ENCODE measurements at places on chromosomes 7 and 10.

DNA sequence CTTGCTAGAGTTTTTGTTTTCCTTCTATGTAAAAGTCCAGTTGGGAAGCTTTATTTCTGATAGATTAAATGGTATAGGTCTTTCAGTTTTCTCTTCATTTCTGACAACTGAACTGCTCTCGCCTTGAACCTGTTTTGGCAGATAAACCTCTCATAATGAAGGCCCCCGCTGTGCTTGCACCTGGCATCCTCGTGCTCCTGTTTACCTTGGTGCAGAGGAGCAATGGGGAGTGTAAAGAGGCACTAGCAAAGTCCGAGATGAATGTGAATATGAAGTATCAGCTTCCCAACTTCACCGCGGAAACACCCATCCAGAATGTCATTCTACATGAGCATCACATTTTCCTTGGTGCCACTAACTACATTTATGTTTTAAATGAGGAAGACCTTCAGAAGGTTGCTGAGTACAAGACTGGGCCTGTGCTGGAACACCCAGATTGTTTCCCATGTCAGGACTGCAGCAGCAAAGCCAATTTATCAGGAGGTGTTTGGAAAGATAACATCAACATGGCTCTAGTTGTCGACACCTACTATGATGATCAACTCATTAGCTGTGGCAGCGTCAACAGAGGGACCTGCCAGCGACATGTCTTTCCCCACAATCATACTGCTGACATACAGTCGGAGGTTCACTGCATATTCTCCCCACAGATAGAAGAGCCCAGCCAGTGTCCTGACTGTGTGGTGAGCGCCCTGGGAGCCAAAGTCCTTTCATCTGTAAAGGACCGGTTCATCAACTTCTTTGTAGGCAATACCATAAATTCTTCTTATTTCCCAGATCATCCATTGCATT is 27.1 kb downstream of the MET start:
- DNase-seq = peak; percentile 86

DNA sequence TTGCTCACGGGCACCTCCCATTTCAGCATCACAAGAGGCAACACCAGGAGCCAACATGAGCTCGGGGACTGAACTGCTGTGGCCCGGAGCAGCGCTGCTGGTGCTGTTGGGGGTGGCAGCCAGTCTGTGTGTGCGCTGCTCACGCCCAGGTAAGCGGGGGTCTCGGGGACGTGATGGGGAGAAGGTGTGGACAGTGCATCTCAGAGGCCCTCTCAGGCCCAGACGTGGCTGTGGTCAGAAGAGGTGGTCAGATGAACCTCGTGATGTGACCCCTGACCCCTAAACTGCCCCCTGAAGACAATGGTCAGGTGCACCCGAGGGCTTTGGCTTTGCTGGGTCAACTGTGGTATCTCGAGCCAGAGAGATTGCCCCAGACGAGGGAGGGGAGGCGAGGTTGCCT is 6.1 kb downstream of the LAT2 start:
- DNase-seq = no peak

DNA sequence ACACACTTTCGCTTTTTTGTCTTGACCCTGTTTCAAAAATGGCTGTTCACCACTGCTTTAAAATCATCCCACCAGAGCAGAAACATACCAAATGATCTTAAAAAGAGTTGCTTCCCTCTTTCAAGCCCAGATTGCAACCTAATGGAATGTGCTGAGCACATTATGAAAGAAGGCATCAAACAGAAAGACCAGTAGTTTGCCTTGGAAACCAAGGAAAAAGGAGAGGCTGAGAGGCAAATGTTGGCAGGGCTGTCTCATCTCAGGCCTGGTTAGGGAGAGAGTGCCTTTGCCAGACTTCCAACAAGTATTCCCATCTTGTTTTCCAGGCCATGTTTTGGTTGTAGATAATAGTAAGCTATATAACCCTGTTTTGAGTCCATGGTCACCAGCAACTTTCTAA is 64.3 kb downstream of the ABCB4 start:
- no peak for DNase-seq

GRCh38 chr7:150372271-150373048 is 3.8 kb downstream of the REPIN1 start:
- no peak for DNase-seq

DNA sequence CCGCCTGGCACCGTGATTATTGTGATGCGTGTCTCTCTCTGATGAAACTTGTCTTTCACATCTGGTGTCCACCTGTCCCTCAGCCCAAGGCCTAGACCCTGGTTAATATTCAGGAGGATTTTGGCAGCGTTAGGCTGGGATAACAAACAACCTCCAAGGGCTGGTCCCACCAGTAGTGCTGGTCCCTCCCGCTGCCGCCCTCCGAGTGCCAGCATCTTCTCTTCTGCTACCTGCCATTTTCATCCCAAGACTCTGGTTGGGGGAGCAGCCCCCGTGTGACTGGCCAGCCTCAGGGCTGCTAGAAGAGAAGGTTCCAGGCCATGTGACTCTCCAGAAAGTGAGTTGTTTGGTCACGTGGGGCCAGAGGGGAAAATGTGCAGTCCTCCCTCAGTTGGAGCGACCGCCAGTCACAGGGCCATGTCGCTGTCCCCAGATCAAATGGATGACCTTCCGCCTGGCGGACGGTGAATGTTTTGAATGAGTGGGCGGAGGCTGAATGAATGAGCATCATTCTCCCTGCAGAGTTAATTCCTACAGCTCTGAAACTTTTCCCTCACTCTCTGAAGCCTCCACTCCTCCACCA is 479.9 kb upstream of the FOXK1 start:
- DNase-seq = no peak

DNA sequence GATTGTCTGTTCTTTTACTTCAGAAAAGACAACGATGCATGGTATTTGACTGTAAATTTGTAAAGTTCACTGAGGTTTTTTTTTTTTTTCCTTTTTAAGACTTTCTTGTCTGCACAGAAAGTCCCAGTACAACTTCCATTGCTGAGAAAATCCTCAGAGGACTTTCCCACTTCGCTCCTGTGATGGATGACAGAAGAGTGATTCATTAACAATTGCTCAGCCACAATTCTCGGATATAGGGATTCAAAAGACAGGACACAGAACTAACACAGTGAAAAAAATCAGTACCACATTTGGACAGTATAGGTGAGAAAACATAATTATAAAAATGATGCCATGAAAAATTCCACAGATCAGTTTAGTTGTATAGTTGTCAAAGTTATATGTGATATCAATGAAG is 48.0 kb downstream of the SEC23IP start:
- DNase-seq = no peak

DNA sequence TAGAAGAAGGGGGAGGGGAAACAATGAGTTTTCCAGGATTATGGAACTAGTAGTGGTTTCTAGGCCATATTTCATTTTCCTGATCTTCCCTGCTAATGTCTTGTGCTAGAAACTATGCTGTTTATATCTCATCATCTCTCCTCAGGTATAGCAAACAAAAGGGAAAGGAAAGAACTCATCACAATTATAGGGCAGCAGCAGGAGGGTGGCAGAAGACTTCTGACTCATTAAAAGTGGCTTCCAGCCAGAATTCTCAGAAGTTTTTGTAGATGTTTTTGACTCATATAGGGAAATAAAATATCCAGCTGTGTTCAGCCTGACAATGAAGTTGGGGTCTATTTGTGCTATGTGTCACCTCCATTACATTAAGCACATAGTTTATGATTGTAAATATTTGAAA is 6.5 kb downstream of the AHR start:
- no peak for DNase-seq

DNA sequence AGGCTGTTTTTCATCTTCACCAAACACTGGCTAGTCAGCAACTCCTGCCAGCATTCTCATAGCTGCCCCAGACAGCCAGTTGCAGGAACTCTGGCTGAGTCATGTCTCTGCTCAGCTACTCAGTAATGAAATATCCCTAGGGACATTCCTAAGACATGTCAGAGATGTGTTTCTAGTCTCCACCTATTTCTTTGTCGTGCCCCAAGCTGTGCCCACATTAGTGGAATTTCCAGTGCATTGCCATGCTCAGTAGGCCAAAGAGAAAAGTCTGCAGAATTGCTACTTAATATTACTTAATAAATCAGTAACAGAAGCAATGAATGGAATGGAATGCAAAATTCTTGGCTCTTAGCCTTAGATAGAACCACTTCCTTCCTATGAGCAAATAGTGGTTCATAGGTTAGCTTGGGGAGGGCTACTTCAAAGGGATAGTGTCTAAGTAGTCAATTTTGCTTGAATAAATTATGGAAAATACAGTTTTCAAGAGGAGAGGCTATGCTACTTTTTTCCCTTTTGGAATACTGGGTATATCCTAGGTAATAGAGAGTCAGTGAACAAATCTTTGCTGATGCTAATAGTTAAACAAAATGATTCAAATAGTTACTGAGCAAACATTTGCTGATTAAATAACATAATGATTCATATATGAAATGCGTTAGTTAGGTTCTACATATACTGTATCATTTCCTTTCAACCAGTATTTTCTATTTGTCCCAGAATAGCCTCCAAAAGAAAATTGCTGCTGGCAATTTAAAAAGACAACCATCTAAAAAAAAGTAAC is 23.6 kb upstream of the SEMA3C start:
- no peak for DNase-seq

GRCh38 chr7:51666266-51666665 is 349.7 kb upstream of the COBL start:
- DNase-seq = no peak

GRCh38 chr7:30795161-30795948 is 24.1 kb downstream of the MINDY4 start:
- no peak for DNase-seq

- DNase-seq = no peak
These were observed 17.2 kb upstream of the GPR158 start for GRCh38 chr10:25157650-25158049.

DNA sequence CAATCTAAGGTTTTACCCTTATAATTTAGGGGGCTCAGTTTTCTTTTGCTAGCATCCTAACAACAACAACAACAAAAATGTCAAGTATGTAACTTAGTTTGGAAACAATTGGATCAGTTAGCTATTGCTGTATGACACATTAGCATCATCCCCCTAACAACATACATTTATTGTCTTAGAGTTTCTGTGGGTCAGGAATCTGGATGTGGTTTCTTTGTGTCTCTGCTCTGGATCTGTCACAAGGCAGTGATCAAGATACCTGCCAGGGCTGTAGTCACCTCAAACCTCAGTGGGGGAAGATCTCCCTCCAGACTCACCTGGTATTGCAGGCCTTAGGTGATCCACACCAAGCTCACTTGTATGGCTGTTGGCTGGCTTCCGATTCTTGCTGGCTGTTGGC is 18.3 kb downstream of the CREB5 start:
- no peak for DNase-seq

DNA sequence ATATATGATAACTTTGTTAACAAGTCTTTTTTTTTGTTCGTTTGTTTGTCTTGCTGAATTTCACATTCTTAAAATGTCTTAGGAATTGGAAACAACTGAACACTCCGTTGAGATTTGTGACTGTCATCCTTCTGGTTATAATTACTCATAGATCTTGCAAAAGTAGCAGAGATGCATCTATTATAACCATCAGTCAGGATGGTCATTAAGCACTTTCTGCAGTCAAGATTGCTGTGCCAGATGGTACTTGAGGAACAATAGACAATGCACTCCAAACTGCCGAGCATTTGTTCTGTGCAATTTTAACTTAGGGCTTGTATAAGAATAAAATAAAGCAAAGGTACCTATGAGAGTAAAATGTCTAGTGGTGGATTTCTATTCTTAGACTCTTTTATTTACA is 710.1 kb upstream of the KCND2 start:
- DNase-seq = no peak

DNA sequence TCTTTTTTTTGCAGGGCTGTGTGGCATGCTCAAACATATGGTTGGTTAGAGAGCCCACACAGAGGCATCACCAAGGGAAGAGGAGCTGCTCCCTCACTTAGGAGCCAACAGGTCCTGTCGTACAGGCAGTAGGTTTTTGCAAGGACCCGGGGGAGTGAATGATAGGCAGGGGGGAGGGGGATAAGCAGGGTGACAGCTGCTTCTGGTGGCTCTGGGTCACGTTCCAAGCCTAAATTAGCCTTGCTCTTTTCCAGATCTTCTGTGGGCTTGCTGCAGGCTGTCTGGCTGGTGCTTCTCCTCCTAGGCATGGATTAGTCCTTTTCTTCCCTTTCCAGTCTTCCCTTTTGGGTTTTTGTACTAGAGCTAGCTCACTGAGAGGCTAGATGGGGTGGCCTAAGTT is 117.7 kb upstream of the PODXL start:
- no peak for DNase-seq

DNA sequence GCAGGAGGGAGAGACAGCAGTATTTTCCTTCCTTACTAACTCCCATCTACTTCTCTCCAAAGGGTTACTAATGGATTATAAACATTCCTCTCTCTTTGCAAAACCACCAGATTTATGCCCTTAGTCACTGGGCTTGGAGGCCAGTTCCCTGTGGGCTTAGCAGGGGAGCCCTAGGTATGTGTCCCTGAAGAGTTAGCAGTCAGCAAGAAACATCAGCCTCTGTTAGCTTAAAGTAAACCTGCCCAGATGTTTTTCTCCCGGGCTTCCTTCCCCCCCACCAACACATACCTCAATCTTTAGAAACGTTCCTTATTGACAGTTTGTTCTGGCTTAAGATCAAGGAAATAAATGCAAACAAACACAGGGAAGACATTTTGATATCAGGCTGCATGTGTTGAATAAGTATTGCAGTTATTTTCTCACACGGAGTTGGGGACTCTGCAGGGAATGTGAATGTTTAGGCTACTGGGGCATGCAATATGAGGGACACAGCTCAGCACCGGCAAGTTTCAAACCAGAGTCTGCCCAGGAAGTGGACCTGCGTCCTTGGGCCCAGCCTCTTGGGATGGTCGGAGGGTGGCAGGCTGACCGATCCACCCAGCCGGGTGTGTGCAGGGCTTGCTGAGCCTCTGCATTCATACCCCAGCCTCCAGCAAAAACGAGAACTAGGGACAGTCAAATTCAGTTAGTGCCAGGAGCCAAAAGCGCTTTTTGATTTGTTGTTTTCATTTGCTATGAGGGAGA is 252.0 kb upstream of the GRB10 start:
- DNase-seq = no peak

DNA sequence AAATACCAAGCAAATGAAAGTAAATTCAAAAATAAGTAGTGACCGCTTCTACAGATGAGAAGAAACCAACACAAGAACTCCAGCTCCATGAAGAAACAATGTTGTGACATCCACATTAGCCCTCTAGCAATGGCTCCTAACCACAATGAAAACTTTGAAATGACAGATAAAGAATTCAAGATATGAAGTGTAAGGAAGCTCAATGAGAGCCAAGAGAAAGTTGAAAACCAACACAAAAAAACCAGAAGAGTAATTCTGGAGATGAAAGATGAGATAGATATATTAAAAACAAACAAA is 68.2 kb upstream of the DDC start:
- DNase-seq = no peak

GRCh38 chr10:80070057-80070456 is 8.4 kb upstream of the TMEM254 start:
- DNase-seq = no peak

DNA sequence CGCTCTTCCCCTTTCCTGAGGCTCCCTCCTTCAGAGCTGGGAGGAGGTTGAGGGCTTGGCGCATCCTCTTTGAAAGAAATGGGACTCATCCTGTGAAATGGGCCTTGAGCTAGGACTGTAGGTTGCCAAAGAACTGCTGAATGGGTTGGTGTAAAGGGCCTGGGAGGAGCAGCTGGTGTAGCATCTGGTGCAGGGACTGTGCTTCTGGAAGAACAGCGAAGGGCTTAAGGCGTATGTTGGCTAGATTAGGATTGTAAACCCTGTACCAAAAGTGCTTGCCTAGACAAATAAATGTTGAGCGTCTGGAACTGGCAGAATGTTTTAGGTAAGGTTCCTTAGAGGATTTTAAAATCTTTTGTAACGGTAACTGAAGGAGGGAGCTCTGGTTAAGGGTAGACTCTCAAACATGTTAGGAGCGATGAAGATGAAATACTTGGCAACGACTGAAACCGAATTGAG is 563 bp downstream of the STAM start:
- DNase-seq = no peak

GRCh38 chr7:92708111-92709042 is 118.2 kb upstream of the FAM133B start:
- no peak for DNase-seq
